Cerebellar nuclear complex (tissue), 1 donor: ENCODE measurements at places on chromosomes 7 and 10.
A peak's percentile ranks its signal among the peaks of the same experiment; 100 is the strongest.

DNA sequence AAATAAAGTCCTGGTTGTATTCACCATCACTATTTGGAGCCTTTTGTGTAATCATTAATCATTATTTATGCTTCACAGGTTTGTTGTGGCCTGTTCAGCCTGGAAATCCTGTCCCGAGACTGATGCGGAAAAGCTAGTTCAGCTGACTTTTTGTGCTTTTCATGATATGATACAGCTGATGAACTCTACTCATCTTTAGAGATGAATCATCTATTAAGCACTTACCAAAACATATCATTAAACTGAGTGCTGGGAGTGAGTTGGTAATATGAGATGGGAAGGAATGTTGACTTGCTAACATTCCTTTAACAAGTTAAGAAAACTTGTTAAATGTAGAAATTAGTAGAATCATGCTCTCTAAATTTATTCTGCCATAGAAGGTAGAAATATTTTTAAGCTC lies 53.0 kb downstream of the CROT start:
- no peak for DNase-seq

GRCh38 chr7:55546814-55547213 lies 25.5 kb downstream of the VOPP1 start:
- peak; percentile 85 for DNase-seq

DNA sequence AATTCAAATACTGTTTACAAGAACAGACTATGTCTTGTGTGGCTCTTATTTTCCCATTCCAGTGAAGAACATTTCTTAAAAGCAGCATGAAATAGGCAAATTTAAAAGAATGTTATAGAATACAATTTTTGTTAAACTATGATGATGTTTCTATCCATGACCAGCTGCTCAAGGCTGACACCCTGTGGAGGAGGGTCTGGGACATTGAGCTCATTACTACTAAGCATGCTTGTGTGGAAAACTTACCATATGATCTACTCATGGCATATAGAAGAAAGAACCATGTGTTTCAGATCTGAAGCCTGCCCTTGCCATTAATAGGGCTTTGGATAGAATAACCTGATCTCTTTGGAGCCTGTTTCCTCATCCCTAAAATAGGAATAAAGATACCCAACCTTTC lies 125.0 kb downstream of the FOXP2 start:
- DNase-seq: no peak

GRCh38 chr7:76403780-76404494 lies 5.6 kb downstream of the SSC4D start:
- no peak for DNase-seq

GRCh38 chr10:1548596-1548995 lies 188.7 kb downstream of the ADARB2 start:
- no peak for DNase-seq
